AG09319 (cell line): ENCODE measurements at places on chromosomes 13 and 19.

GRCh38 chr13:48494874-48495273 lies 38.0 kb downstream of the RCBTB2 start:
- no peak for DNase-seq

- no peak for DNase-seq
These were observed 20.7 kb downstream of the SH3GL1 start for GRCh38 chr19:4379383-4380253.

DNA sequence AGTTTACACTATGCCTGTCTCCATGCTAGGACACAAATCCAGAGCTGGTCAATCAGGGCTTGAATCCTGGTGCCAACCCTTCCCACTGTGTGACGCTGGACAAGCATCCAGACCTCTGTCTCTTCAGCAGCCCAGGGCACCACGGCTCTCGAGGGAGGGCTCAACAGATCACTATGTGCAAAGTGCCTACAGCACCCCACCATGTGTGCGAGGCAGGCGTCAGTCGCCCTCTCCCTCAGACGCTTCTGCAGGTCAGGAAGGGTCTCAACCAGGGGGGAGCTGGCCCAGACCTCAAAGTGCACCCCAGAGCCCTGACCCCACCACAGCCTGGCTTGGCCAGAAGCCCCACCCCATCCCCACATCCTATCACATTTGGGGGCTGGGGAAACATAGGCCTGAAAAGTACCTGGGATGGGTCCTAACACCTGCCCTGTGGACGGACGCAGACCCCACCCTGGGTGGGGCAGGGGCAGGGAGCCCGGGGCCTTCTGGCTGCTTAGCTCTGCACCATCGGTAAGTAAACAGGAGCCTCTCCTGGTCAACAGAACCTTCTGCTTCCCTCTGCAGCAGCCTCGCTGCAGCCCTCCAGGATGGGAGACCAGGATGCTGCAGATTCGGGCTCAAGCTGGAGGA lies 2.9 kb upstream of the C2CD4C start:
- DNase-seq, result no peak

DNA sequence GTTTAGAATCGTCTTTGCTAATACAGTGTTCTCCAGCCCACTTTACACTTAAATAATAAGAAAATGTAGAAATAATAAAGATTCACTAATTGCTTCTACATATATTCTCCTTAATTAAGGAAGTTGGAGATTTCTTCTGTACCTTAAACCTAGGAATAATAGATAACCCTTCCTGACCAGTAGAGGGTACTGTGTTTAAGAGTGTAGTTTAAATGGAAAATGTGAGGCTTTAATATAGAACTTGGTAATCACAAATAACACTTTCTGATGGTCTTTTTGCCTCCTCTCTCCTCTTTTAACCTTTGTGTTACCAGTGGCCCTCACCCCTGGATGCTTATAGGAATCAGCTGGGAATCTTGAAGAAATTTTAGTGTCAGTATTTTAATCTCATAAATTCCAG lies 20.7 kb downstream of the POMP start:
- DNase-seq, result no peak

DNA sequence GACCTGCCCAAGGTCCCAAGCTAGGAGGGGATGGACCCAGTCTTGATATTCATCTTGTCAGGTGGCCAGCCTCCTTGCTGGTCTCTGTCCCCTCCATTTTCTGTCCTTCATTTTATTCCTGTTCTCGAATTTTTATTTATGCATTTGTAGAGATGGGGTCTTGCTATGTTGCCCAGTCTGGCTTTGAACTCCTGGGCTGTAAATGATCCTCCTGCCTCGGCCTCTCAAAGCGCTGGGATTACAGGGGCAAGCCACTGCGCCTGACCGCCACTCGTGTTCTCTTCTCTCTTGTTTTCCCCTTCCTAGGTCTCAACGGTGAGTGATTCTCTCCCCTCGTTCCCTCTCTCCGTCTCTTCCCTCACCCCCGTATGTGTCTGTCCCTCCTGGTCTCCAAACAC lies 10.6 kb upstream of the TPRX2 start:
- DNase-seq, result no peak

DNA sequence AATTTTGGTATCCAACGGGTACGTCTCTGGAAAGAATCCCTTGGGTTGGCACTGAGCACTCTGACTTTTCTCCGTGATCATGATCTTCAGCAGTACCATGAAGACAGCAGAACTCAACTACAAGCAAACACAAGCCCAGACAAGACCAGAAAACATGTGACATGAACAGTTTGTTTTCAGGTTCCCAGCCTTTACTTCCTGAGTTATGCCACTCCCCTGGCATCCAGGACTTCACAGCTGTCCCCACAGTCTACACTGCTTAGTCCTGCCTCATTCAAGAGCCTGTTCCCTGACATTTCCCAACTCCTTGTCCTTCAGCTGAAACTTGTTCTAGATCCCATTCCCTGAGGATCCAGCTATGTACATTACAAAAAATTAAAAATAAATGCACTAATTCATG lies 4.9 kb upstream of the N4BP2L1 start:
- DNase-seq, result no peak

- no peak for DNase-seq
These were observed 305.3 kb downstream of the FGF9 start for GRCh38 chr13:21976159-21976558.

GRCh38 chr13:42654722-42655121 lies 80.8 kb downstream of the TNFSF11 start:
- no peak for DNase-seq

DNA sequence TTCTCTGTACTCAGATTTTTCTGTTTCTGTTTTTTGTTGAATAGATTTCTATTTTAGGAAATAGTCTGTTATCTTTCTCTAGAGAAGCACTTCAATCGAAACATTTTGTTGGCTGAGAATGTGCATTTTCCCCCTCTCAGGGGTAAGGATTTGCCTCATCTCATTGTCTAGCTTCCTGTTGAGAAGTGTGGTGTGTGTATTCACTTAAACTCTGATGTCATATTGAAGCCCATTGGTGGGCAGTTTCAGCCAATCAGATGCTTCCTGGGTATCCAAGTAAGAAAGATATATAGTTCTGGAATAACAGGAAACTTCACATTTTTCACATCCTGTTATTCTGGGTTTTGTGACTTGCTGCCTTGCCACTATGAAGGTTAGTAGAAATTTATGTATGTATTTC lies 87.6 kb downstream of the ARHGEF7 start:
- DNase-seq, result no peak

DNA sequence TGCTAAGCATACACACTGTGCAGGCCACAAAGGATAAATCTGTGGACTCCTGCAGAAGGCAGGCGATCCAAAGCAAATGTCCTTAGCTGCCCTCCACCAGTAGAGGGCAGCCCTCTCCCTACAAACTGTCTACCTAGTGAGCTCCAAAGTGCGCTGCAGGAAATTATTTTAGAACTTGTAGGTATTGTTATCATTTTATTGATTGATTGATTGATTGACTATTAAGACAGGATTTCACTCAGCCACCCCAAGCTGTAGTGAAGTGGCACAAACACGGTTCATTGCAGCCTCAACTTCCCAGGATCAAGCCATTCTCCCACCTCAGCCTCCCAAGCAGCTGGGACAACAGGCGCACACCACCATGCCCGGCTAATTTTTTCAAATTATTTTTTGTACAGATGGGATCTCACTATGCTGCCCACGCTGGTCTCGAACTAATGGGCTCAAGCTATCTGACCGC lies 37.3 kb downstream of the RNF6 start:
- peak; percentile 23 for DNase-seq

- DNase-seq, result no peak
These were observed 14.6 kb downstream of the POLRMT start for GRCh38 chr19:618674-619285.
